PC-9 (cell line): ENCODE measurements at places on chromosomes 3 and 15. TPM values are rescaled to one million over a fixed set of nuclear protein-coding genes. Genes with fewer than 3 reads are reported as not detected.

DNA sequence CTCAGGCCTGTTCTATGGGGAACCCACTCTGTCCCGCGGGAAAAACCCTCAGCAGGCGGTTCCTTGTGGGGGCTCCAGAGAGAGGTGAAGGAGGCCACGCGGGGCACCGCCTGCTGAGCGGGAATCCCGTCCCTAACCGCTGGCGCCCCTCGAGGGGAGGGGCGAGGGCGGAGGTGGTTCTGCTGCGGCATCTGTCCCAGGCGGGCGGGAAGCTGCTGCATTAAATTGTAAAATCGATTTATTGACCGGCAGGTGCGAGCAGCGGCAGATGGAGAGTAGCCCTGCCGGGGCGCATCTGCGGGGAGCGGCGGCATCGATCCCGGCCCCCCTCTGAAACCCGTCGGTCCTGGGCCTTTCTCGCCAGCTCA lies 3.7 kb upstream of the DLL4 start:
- DNase-seq = no peak
- no peak overlapping the region for H3K27ac ChIP-seq
- H3K36me3 ChIP-seq = no peaks in the 10 kb centered on the region
- H3K27me3 ChIP-seq = peaks cover 23% of the 10 kb centered on the region
- 0 out of 2 replicates have a peak, but pooled peaks cover 6% of the 10 kb centered on the region for H3K4me1 ChIP-seq

HRH1 gene
- 7.4 and 9.2 TPM in 2 replicates for total RNA-seq

STOML1 gene
- total RNA-seq = 6.0 and 6.1 TPM in 2 replicates

- no peak for DNase-seq
- no peaks in the 10 kb centered on the region for H3K4me1 ChIP-seq
- no peaks in the 10 kb centered on the region for H3K36me3 ChIP-seq
- no peaks in the 10 kb centered on the region for H3K27me3 ChIP-seq
- no peak overlapping the region for H3K4me3 ChIP-seq
- H3K27ac ChIP-seq = no peak overlapping the region
These were observed 46.3 kb upstream of the P3H2 start for GRCh38 chr3:190166948-190167347.

- DNase-seq = no peak
- no peaks in the 10 kb centered on the region for H3K27me3 ChIP-seq
- H3K4me3 ChIP-seq = no peak overlapping the region
- H3K36me3 ChIP-seq = no peaks in the 10 kb centered on the region
- no peak overlapping the region for H3K27ac ChIP-seq
These were observed 15.3 kb upstream of the STRIT1 start for GRCh38 chr3:155308831-155309230.

GRCh38 chr3:40582401-40583027 lies 57.8 kb downstream of the ZNF621 start:
- no peaks in the 10 kb centered on the region for H3K27me3 ChIP-seq
- H3K4me1 ChIP-seq = no peaks in the 10 kb centered on the region
- no peak overlapping the region for H3K4me3 ChIP-seq
- no peak overlapping the region for H3K27ac ChIP-seq
- DNase-seq = no peak

CCR3 gene
- 1.7 and 3.1 TPM in 2 replicates for total RNA-seq

MLF1 gene
- total RNA-seq = 52.3 and 55.5 TPM in 2 replicates

DNA sequence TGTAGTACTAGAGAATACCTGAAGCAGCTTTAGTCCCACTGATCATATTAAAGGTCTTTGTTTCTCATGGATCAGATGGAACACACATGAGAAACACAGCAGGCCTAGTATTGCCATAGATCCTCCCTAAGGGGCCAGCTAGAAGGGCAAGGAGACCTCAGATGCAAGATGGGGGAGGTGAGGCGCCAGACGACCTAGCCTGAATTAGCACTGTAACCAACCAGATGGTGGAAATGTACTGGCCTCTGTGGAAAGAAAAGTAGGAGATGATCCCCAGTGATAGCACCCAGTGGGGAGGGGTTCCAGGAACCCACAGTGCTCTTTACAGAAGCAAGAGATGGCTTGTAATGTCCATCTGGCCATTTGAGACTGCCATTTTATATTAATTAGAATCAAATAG lies 138.2 kb upstream of the ZNF385D start:
- no peak overlapping the region for H3K27ac ChIP-seq
- no peaks in the 10 kb centered on the region for H3K27me3 ChIP-seq
- H3K4me1 ChIP-seq = no peaks in the 10 kb centered on the region
- H3K36me3 ChIP-seq = no peaks in the 10 kb centered on the region

OSTN gene
- total RNA-seq = not detected in 2 replicates

TMEM40 gene
- total RNA-seq = 30.5 and 33.9 TPM in 2 replicates

DNA sequence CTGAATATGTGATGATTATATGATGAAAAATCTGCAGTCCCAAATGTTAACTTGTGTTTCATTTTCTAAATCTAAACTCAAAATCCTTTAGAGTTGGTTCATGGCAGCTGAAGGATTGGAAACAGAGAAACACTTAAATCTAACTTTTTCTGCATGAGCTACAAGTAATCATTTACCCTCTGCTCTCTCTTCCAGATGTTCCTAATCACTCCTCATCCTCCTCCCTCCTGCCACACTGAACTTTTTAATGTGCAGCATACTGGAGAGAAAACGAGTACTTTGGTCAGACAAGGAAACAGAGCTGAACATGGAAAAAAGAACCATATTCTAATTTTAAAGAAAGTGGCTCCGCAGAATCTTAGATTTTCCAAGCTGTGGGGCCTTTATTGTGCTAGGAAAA lies 321.2 kb upstream of the COL8A1 start:
- H3K27me3 ChIP-seq = no peaks in the 10 kb centered on the region
- no peak for DNase-seq
- no peaks in the 10 kb centered on the region for H3K4me1 ChIP-seq
- H3K27ac ChIP-seq = no peak overlapping the region
- H3K36me3 ChIP-seq = no peaks in the 10 kb centered on the region

GRCh38 chr3:138875754-138876664 lies 41.3 kb upstream of the PIK3CB start:
- no peak overlapping the region for H3K4me3 ChIP-seq
- no peak overlapping the region for H3K27ac ChIP-seq
- DNase-seq = no peak

- DNase-seq = no peak
- H3K4me3 ChIP-seq = no peak overlapping the region
- H3K4me1 ChIP-seq = no peaks in the 10 kb centered on the region
- no peaks in the 10 kb centered on the region for H3K36me3 ChIP-seq
These were observed 383.1 kb upstream of the TPRG1 start for GRCh38 chr3:188788621-188789081.

GRCh38 chr3:28036599-28037575 lies 204.5 kb upstream of the CMC1 start:
- DNase-seq = no peak
- no peaks in the 10 kb centered on the region for H3K4me1 ChIP-seq
- H3K4me3 ChIP-seq = no peak overlapping the region
- H3K36me3 ChIP-seq = no peaks in the 10 kb centered on the region
- no peak overlapping the region for H3K27ac ChIP-seq
